ENCODE measurements at places on chromosomes 12 and 14.

DNA sequence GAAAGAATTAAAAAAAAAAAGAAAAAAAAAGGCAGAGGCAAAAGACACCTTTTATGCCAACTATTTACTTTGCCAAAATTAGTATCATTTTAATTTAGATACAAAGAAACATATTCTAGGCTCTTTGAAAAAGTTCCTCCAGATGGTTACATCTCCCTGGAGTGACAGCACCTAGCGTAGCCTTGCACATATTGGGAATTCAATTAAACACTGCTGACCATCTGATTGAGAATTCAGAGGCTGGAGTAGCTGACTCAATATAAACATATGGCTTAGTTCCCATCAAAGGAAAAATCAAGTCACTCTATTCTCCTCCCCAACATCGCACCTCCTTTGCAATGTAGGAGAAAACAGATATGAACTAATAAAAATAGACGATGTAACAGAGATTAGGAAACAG, 36.4 kb downstream of the ANKS1B start:
- no peak for DNase-seq

DNA sequence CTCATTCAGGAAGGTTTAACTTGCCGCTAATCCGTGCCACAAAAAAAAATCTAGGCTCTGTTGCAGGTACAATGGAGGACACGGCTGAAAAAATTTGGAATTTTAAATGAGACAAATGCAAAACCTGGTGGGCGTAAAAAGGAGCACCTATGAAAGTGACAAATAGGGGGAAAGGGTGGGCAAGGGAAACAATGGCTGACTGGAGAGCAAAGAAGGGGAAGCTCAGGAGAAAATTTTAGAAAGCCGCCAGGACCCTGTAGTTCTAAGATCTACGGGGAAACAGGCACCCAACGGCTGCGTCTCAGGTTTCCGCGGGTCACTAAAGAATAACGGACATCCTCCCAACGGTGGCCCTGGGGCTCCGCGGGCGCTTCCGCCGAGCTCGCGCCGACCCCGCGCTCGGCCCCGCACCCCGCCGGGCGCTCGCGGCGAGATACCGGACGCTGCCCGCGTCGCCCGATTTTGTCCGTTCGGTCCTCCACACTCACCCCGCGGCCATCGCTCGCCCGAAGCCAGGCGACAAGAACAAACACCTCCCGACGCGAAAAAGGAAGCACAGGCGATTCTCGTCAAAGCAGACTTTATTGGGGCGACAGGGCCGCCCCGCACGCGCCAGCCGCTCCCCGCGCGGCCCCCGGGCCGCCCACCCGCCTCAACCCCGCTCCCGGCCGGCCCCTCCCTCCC, 1.1 kb upstream of the YY1 start:
- DNase-seq, result peak; percentile 68

- DNase-seq, result no peak
Observed at GRCh38 chr12:6960593-6961277, 9.6 kb downstream of the PTPN6 start.

DNA sequence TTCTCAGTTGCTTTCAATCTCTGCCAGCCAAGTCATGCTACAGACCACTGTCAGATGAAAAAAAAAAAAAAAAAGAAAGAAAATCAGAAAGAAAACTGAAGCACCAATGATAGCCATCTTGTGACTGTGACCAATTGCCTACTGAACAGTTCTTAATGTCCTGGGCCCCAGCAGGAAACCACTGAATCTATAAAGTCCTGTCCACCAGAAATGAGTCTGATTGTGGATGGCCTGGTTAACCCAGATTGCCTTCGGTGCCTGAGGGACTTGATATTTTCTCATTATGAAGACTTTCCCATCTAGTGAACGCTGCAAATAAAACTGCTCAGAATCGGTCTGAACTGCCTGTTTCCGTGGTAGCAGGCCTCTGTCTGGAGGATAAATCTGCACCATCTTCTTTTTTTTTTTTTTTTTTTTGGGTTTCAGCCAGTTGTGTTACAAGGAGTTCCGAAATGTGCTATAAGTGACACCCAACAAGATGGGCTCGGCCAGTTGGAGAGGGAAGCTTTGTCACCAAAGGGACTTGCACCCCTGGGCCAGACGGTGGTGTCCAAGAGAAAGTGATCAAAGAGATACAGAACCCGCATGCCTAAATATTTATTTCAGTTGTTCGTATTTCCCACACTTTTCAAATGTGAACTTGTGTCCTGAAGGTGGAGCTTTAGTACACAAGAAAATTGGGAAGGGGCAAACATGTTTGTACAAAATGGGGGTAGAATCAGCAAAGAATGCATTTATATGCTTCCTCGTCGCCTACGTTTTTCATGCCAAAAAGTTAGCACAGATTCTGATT, 3.0 kb upstream of the PLXNC1 start:
- peak; percentile 62 for DNase-seq

- no peak for DNase-seq
Observed at GRCh38 chr12:4526923-4527546, 11.7 kb upstream of the RAD51AP1 start.

DNA sequence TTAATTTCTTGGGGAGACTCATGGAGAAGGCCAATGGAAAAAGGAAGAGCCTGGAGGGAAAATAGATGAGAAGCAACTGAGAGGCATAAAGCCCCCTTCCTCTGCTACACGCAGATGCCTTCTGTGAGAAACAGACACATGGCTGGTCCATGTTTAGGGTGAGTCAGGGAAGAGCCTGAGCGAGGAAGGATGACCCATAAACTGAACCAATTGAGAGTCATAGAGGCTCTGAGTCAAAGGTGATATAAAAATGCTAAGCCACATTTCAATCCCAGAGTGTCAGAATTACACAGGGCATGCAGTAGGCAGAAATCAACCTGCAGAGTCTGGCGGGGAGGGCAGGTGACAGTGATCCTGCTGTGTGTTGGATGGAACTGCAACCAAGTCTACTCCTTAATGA, 30.1 kb upstream of the NEDD1 start:
- no peak for DNase-seq

GRCh38 chr12:83920821-83921547, 991.6 kb downstream of the SLC6A15 start:
- DNase-seq, result no peak

DNA sequence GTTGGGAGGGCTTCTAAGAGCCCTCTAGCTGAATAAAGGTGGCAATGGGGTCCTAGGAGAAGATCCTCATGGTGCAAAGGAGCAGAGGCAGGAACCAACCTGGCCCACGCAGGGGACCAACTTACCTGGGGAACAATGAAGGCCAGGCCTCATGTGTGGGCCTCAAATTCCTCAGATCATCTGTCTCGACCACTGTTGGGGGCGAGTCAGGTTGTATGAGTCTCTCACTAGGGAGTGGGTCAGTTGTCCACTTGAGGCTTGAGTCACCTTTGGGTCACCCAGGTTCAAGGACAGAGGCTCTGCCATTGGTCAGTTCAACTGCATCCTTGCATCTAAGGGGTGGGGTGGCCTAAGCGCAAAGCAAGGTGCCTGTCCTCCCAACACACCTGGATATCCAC, 43.7 kb upstream of the BDKRB2 start:
- no peak for DNase-seq

DNA sequence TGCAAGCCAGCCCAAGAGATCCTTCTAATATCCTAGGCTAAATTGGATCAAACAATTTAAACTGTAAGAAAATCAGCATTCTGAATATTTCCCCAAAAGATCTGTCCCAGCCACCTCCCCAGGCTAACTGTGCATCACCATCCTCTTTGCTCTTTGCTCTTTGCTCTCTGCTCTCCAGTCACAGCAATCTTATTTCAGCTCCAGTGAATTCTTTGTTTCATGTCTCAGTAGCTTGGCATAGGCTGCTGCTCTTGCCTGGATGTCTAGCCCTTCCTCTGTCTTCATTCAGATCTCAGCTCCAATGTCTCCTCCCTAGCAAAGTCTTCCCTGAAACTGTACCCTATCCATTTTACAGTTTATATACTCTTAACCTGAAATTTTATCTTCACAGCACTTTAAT, 399.8 kb upstream of the USP15 start:
- no peak for DNase-seq

- no peak for DNase-seq
Observed at GRCh38 chr12:105928436-105928835, 210.3 kb downstream of the NUAK1 start.

GRCh38 chr14:35366521-35366976, 38.0 kb downstream of the NFKBIA start:
- no peak for DNase-seq

- DNase-seq, result no peak
Observed at GRCh38 chr12:47941475-47941780, 22.0 kb upstream of the TMEM106C start.

DNA sequence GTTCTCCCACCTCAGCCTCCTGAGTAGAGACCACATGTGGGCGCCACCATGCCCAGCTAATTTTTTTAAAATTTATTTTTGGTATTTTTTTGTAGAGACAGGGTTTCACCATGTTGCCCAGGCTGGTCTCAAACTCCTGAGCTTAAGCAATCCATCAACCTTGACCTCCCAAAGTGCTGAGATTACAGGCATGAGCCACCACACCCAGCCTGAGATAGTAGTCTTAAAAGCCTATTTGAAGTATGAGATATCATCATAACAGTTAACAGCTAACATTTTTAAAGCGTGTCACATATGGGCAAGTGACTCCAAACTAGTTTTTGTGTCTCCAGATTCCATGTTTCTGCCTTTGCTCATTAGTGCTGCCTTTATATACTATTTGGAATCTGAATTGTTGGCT, 74.6 kb upstream of the WSCD2 start:
- no peak for DNase-seq

DNA sequence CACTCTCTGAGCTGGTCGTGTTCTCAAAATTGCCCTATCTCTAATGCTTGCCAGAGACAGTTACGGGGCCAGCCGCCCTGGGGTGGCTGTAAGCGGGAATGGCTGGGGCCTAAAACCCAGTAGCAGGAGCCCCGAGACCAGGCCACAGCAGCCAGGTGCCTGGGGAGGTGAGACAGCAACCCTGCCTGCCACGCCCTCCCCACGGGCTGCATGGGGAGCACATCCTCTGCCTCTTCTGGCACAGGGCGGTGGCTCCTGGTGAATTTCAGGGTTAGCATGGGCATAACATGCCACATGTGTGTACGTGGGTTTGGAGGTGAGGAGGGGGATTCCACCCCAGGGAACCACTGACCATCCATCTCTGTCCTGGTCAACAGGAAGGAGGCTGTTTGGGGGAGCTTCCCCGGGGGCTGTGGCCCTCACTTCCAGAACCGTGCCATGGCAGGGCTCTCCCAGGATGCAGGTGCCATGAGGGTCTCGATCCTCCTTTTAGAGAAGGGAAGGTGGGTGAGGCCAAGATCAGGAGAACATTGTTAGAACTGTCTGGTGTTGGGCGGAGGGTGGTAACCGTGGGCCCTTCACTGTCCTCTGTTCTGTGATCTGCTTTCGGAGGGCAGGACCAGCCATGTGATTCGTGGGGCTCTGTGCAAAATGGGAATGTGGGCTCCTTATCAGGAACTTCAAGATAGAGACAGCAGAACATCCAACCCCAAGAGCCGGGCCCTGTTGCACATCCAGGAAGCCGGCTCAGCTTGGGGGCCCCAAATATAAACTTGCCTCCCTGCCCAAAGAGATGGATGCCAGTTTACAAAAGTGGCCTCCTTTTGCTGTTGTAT, 312.2 kb upstream of the DIO3 start:
- no peak for DNase-seq

DNA sequence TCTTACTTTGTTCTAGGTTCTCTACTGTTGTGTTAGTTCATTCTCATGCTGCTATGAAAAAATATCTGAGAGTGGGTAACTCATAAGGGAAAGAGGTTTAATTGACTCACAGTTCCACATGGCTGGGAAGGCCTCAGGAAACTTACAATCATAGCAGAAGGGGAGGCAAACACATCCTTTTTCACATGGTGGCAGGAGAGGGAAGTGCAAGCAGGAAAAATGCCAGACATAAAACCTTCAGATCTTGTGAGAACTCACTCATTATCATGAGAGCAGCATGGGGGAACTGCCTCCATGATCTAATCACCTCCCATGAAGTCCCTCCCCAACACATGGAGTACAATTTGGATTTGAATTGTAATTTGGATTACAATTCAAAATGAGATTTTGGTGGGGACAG, 69.6 kb downstream of the MGST1 start:
- DNase-seq, result no peak

DNA sequence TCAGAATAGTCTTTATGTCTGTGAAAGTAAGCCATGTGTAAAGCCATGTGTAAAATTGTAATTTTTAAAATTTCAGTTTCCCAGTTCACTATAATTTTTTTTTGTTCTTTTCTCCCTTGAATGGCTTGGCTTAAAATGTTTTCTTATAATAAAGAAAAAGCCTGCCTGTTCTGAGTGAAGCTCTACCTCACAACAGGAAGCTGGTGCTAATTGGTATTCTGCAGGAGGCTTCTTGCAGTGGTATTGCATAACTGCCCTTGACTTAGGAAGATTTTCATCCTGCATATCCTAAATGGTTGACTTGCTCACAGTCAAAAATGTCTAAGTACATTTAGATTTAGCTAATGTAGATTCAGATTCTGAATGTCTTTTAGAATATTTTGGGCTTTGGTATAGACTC, 49.5 kb downstream of the ATP2A2 start:
- DNase-seq, result no peak

DNA sequence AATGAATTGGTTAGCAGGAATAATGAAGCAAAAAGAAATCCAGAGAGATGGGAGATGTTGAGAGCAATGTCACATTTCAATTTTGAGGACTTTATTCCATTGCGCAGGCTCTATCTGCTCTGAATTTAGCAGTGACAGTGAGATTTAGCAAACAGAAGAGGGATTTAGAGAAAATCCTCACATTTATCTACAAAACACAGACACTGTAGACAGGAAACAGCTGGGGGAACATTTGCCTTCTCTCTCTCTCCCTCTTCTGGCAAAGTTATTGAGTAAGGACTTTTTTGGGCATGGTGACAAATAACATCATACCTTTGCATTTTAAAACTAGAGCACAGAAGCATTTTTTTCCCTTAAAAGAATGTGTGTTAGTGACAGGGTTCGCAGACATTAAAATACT, at the start of gene IGF1:
TSS of gene IGF1 (minus strand) at position 158 of the 400 bp plus-strand sequence. CDS start 182 bp downstream, outside the sequence.
- no peak for DNase-seq

DNA sequence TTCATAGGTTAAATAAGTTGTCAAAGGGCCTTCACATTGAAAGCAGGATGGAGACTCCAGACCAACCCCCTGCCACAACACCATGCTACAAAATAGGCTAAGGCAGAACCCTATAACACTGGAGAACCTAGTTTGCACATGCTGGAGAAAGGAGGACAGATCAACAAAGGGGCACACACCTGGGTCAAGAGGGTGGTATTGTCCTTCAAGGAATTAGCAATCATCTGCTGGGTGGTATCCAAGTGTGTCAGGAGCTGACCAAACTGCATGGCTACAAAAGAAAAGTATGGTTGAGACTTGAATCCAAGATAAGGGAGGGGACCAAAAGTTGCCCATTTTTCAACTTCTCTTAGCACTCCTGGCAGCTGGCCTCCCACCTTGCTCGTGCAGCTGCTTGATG, 9.2 kb downstream of the MBD6 start:
- DNase-seq, result no peak
